ENCODE measurements at places on chromosomes 4 and X.

DNA sequence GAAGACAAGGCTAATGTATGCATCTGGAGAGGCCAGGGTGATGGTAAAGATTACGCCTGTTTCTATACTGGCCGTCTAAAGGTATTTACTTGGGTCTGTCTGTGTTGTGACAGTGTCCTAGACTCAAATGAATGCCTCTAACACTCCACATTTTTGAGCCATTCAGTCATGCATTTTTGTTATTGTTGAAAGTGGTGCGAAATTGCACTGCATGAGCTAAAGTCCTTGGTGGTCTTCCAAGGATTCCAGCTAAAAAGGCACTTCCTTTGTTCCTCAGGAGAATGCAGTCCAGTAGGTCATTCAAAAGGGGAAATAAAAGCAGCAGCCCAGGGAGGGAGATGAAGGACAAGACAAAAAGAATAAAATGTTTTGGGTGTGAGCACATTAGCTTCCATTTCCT is 3.0 kb downstream of the GPC4 start:
- DNase-seq: no peak

- no peak for DNase-seq
Measured at GRCh38 chr4:162347156-162347841, 183.5 kb upstream of the FSTL5 start.

- DNase-seq: no peak
Measured at GRCh38 chrX:120446498-120446897, 22.6 kb downstream of the LAMP2 start.

- DNase-seq: no peak
Measured at GRCh38 chr4:25949173-25949748, 35.2 kb downstream of the SMIM20 start.

DNA sequence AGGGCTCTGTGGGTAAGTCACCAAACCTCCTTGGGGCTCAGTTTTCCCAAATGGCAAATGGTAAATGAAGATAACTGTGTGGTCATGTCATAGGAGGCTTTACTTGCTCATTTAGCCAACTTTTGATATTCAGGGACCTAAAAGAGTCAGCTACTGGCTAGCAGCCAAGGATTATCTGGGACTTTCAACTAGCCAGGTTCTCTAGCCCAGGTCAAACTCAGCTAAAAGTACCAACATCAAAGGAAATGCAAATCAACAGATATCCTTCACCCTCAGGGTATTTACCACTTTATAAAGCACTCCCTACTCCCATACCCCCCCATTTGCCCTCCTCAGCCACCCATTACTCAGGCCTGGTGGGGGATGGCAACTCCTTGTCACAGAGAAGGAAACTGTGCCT is 7.5 kb downstream of the AMER1 start:
- no peak for DNase-seq

DNA sequence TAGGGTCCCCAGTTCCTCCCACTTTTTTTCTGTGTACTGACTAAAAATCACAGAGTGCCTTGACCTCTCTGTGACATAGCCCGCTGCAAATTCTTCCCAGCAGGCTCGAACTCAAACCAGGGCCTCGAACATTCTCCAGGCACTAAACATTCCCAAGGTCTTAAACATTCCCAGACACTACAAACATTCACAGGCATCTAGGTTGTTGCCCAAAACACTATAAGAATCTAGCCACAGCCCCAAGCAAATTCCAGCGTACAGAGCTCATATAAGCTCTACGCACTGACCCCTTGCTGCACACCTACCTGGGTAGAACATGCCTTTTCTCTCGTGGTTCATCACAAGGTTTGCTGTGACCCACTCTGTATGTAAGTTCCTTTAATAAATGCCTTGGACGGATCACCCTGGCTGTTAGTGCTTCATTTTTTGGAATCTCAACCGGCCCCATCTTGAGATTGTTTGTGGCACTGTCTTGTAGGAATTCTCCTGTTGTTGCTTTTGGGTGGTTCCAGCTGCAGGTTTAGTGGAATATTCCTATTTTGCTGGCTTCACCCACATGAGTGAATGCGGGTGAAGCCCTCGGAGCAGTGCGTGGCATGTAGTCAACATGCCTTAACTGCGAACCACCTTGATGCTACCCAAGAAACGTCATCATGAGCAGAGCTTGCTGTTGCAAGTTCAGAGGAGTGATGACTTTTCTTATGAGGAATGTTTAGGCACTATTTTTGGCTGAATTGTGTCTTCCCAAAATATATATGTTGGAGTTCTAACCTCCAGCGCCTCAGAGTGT is 230.0 kb downstream of the HS3ST1 start:
- DNase-seq: no peak

- DNase-seq: no peak
Measured at GRCh38 chrX:150119323-150119722, 181.0 kb upstream of the EOLA2 start.

DNA sequence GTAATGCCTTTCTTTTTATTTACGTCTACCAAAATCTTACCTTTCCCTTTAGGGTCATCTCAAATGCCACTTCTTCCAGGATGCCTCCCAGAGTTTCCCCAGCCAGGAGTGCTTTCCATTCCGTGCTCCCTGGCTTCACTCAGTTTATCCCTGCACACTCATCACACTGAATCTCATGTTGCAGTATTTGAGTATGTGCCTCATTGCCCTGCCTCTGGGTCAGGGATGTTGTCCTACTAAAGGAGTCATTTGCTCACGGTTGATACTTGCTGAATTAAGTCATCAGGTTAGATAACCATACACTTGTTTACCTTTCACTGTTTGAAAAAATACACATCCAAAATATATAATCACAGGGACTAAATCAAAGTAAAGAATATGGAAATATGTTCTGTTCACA is 356.2 kb upstream of the GATB start:
- no peak for DNase-seq
